Neural crest cell (in vitro differentiated cells): ENCODE measurements at places on chromosomes 16 and 17.
A peak's percentile ranks its signal among the peaks of the same experiment; 100 is the strongest.

DNA sequence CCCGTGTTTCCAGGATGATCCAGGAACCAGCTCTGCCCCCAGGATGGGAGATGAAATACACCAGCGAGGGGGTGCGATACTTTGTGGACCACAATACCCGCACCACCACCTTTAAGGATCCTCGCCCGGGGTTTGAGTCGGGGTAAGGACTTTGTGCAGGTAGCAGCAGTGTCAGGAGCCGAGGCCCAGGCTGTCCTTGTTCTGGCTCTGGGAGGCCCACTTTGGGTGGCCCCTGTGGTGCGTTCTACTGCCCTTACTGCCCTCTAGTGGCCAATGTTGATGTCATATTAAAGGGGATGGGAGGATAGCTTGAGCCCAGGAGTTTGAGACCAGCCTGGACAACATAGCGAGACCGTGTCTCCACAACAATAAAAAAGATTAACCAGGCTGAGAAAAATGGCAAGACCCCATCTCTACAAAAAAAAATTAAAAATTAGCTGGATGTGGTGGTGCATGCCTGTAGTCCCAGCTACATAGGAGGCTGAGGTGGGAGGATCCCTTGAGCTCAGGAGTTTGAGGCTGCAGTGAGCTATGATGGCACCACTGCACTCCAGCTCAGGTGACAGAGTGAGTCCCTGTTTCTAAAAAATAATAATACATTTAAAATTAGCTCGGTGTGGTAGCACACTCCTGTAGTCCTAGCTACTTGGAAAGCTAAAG, 20.9 kb upstream of the CLEC18A start:
- peak; percentile 61 for DNase-seq

GRCh38 chr16:14211856-14212543, 140.9 kb downstream of the MRTFB start:
- no peak for DNase-seq

- DNase-seq = no peak
Observed at GRCh38 chr16:19304750-19305149, 19.2 kb downstream of the CLEC19A start.

- no peak for DNase-seq
Observed at GRCh38 chr16:7513429-7513828, 180.8 kb downstream of the RBFOX1 start.

DNA sequence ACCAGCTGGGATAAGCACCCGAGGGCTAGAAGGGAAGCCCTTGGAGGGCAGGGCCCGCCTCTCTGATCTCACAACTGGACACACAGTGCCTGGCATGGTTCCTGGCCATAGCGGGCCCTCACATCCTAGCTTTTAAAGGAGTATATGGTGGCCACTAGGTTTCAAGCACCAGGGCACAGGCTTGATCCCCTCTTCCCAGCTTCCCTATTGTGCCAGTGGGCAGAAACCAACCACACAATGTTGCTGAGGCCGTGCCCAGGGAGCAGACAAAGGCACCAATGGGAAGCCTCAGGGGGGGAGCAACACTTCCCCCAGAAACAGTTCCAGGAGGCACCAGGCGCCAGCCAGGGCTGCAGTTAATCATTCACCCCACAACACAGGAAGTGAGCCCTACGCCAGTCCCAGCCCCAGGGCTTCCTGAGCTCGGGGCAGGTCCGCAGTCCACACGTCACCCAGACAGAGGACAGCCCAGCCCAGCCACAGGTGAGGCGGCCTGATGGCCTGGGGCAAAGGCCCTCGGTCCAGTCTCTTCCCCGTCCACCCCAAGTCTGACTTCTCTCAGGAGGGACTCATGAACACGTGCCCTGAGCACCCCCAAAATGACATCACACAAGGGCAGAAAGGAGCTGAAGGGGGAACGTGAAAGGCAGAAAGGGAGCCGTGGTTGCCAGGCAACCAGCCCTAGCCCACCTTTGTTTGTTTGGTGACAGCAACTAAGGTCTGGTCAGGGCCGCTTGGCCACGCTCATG, 12.8 kb downstream of the SMIM5 start:
- no peak for DNase-seq

DNA sequence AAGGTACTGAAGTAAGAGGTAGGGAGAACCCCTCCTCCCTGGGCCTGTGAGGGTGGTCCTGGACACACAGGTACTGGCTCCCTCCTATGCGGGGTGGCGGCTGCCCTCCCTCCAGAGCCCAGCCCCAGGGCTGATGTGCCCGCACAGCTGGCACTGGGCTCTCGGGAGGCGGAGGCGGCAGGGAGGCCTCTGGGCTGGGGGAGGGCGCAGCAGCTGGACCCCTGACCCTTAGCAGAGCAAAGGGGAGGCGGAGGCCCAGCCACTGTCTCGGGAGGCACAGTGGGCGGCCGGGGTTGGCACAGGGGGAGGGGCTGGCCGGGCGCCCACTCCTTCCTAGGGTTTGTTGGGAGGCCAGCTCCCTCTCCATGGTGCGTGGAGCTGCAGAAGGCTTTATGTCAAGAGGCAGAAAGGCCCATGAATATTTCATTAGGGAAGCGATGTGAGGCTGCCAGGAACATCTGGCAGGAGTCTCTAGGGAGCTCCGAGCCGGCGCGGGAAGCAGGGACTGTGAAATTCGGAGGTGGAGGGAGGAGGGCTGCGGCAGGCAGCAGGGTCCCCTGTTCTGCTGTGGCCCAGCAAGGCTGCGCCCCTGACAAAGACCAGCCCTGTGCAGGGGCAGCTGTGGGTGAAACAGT, 44.1 kb upstream of the ACSF3 start:
- no peak for DNase-seq

GRCh38 chr17:72702998-72703397, 389.5 kb downstream of the SLC39A11 start:
- no peak for DNase-seq

DNA sequence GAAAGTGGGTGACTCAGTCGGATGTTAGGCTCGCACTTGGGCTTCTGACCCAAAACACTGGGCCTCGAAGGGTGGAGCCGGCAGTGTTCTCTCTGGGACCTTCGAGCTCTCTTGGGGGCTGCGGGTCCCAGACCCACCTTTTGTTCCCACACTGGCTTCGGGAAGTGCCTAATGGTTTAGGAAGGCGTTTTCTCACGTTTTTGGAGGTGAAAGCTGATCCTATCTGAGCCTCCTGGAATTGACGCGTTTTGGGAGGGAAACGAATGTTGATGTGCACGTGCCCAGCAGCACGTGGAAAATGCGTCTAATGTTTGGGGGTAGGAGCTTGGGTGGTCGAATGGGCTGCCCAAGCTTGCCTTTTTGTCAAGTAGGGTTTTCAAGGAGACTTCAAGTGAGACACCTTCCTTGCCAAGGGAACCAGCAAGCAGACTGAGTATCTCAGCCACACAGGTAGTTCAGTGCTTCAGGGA, 666 bp downstream of the HGS start:
- no peak for DNase-seq

GRCh38 chr17:4796552-4796920, 572 bp downstream of the PSMB6 start:
- peak; percentile 33 for DNase-seq

DNA sequence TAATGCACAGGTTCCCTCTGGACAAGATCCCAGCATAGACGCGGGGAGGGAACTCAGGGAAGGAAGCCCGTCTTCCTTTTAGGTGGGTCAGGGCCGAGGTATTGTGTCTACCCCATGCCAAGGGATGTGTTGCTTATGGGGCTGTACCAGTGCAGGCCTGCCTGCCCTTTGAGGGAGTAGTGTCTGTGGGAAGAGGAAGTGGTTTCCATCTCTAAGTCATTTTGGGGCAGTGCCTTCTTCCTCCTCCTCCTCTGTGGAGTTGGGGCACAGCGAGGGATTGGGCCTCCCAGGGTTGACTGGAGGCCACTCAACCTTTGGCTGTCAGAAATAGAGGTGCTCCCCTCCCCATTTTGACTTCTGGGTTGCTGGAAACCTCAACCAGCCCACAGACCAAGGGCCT, 26.5 kb downstream of the GJD3 start:
- no peak for DNase-seq

- peak; percentile 65 for DNase-seq
Observed at GRCh38 chr16:71426069-71426879, 15.6 kb downstream of the TLE7 start.
